ENCODE measurements at places on chromosomes 4 and X.

DNA sequence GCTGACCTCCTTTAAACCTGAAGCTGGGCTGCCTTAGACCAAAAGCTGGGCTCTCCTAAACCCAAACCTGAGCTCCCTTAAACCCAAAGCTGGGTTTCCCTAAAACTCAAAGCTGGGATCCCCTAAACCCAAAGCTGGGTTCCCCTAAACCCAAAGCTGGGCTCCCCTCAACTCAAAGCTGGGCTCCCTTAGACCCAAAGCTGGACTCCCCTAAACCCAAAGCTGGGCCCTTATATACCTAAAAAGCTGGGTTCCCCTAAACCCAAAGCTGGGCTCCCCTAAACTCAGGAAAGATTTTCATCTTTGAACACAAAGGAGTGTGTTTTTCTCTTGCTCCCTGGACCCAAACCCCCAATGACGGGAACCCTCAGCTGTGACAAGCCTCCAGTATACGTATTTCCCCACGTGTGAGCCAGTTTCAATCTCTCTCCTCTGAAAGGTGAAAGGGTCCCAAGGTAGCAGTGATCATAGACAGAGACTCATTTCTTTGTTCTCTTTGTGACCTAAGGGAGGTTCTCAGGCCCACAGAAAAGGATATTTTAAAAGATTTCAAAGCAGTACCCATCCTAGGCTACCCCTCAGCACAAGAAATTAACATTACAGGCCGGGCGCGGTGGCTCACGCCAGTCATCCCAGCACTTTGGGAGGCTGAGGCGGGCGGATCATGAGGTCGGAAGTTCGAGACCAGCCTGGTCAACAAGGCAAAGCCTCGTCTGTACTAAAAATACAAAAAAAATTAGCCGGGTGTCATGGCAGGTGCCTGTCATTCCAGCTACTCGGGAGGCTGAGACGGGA lies 31.3 kb upstream of the ASMTL start:
- DNase-seq = no peak

GRCh38 chr4:48483777-48484493 lies 792 bp downstream of the SLC10A4 start:
- DNase-seq = peak; percentile 6

GRCh38 chr4:83701041-83701440 lies 165.1 kb downstream of the GPAT3 start:
- DNase-seq = no peak

- DNase-seq = no peak
Measured at GRCh38 chrX:53163436-53163835, 61.6 kb downstream of the KDM5C start.

DNA sequence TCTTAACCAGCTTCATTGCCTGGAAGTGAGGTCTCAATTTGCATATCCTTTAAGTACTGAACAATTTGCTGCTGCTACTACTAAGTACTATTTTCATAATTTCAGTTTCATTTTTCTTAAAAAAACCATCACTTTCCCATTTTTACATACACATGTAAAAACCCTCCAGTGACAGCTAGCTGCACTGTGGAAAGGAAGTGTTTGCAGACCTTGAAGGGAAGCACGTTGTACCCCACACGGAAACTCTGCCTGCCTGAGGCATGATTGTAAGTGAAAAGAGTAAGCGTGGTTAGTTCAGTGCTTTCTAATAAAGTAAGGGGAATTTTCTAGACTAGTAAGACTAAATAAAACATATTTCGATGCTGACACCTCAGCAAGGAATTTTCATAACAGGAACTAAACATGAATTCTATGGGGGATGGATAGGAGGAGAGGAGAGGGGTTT lies 103.6 kb downstream of the RAPGEF2 start:
- no peak for DNase-seq

DNA sequence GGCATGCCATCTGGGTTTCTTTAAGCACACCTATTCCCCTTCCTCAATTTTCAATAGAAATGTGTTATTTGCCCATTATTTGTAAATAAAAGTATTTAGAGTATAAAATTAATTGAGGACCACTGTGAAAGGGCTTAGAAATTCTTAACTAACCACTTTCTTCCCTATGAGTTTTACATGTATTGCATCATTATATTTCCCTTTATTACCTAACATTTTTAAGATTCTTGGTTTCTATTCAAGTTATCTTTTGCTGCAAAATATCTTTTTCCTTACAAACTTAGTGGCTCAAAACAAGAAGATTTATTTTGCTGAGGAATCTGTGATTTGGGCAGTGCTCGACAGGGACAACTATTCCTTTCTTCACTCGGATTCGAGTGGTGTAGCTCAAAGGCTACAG lies 40.5 kb downstream of the GRID2 start:
- DNase-seq = no peak

DNA sequence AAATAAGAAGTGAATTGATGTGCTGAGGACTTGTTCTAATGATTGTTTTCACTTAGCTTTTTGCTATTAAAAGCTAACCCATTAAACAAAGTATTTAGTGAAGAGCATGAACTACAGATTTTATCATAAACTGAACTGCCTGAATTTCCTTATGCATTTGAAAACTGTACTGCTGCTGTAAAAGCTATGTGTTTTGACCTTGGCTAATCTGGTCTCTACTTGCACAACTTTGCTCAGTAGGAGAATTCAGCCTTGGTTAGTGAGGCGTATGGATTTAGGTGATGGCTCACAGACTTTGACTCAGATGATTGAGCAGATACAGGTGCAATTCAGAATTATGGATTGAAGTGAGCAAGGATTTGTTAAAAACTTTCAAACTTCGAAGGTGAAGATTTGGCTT lies 38.7 kb upstream of the FAT1 start:
- DNase-seq = no peak

GRCh38 chr4:102008711-102009110 lies 218.2 kb downstream of the BANK1 start:
- DNase-seq = no peak

- no peak for DNase-seq
Measured at GRCh38 chr4:52376132-52376704, 282.9 kb downstream of the USP46 start.

GRCh38 chr4:181581983-181582382 lies 661.2 kb upstream of the TENM3 start:
- no peak for DNase-seq

- DNase-seq = no peak
Measured at GRCh38 chr4:78361621-78362120, 189.9 kb upstream of the ANXA3 start.

DNA sequence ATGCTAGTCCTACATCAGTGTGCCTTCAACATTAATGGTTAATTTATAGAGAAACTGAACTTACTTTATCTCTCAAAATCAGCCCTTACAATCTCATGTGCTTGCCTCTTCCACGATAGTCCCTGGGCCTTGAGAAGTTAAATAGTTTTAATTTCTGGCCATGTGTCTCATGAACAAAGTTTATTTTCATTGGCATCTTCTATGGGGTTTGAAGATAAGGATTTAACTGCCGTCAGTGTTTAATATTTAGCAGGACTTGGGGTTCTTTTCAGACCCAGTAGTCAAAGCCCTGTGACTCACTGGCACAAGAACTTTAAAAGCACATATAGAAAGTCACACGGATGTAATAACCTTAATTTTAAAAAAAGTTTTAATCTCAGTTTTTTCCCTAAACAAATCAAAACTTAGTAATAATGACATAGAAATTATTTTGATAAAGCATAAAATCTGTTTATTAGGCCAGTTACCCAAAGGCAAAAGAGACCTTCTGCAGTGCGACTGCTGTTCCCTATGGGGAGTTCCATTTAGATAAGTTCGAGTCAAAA lies 10.1 kb upstream of the MPP1 start:
- no peak for DNase-seq

DNA sequence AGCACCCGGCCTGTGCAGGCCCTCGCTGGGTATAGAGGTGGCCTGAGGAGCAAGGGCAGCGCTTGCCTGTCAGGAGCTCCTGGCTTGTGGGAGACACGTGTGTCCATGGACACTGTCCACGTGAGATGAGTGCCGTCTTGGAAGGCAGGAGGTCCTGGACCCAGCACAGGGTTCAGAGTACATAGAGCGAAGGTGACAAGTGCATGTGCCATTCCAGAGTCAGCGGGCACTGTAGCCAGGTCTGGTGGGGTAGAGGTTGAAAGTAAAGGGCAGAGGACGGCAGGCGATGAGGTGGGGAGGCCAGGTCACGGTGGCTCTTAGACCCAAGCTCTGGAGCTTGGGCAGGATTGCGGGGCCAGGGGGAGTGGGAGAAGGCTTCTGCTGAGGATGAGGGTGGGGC lies 28.4 kb upstream of the TADA2B start:
- DNase-seq = no peak

DNA sequence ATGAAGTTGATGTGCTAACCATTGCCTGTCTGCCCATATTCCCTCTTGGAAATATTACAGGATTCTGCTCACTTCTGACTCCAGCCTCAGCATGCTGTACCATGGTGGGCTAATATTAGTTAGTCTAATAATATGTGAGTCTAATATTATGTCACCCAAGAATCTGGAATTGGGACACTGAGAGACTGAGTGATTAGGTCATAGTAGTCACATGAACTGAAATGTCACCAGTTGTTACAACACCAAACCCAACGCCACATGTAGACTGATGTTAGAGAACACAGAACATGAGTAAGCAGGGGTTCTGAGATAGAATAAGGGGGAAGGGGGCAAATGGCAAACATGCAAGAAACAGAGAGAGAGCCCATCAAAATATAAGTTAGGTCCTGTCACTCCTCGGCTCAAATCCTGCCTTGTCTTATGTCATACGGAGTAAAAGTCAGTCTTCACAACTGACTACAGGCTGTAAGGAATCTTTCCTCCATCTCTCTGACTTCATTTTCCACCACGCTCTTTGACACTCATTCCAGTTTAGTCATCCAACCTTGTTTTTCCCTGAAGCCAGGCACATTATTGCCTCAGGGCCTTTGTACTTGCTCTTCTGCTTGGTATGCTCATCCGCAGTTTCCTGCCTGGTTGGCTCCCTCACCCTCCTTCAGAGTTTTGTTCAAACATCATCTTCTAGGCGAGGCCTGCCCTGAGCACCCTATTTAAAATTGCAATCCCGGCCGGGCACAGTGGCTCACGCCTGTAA lies 9.6 kb upstream of the SLAIN2 start:
- DNase-seq = no peak

GRCh38 chrX:103446665-103447302 lies 70.4 kb downstream of the BEX3 start:
- DNase-seq = no peak

- DNase-seq = no peak
Measured at GRCh38 chr4:186691396-186691795, 32.3 kb downstream of the FAT1 start.

DNA sequence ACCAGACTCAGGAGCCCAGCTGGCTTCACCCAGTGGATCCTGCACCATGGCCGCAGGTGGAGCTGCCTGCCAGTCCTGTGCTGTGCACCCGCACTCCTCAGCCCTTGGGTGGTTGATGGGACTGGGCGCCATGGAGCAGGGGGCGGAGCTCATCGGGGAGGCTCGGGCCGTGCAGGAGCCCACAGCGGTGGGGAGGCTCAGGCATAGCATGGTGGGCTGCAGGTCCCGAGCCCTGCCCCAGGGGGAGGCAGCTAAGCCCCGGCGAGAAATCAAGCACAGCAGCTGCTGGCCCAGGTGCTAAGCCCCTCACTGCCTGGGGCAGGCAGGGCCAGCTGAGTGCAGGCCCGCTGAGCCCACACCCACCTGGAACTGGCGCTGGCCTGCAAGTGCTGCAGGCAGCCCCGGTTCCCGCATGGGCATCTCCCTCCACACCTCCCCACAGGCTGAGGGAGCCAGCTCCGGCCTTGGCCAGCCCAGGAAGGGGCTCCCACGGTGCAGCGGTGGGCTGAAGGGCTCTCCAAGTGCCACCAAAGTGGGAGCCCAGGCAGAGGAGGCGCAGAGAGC lies 464.1 kb upstream of the DIPK2B start:
- DNase-seq = no peak

- DNase-seq = no peak
Measured at GRCh38 chrX:108359806-108360602, 78.2 kb downstream of the COL4A6 start.

GRCh38 chr4:156659570-156659969 lies 312.0 kb downstream of the PDGFC start:
- no peak for DNase-seq

DNA sequence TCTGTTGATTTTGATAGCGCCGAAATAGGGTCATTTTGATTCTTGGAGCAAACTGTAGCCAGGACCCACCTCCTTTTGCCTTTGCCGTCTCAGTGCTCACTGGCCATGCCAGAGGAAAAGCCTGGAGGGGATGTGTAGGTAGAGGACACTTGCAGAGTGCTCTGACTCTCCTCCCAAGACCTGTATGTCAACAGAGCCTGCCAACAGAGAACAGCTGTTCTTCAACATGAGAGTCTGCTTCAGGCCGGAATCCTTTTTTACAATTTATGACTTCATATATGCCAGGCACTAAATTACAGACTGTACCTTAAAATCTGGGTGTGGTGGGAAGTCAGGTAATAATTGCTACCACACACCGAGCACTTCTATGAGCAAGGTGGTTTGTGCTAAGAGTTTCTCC lies 94.2 kb downstream of the KDR start:
- no peak for DNase-seq

- no peak for DNase-seq
Measured at GRCh38 chr4:19780871-19781270, 470.8 kb upstream of the SLIT2 start.

DNA sequence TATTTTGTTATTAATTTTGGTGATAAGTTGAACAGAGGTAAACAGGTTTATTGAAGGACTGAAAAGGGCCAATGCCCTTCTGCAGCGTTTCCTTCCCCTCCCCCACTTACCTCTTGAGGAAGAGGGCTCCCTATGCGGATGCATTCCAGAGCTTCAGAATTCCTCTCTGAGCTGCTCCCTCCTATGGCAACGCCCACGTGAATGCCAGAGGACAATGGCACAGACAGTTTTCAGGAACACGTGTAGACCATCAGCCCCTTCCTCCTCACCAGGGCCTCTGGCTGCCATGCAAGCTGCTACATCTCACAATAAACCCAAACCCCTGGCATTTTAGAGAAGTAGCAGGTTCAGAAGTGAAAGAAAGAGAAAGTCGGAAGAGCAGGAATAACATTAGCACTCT lies 127.9 kb downstream of the CHRDL1 start:
- no peak for DNase-seq

- no peak for DNase-seq
Measured at GRCh38 chr4:12507868-12508481, 976.2 kb downstream of the RAB28 start.

GRCh38 chrX:9392445-9392844 lies 72.4 kb upstream of the TBL1X start:
- no peak for DNase-seq

DNA sequence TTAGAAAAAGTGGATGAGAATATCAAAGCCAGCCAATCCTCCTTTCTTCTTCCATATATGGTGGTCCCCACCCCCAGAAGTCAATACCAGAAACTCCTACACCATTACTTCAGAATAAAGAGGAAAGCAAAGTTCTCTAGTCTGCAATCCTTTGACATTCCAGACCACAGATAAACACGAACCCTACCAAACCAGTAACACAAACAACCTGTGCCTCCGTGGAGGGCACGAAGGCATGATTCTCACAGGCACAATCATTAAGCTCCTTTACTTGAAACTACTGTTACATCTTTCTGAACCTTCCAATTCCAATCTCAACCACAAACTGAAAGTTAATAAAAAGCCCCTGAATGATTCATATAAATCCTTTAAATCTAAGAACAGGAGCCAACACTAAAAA lies 16.3 kb downstream of the MAML3 start:
- DNase-seq = no peak

GRCh38 chrX:4435905-4436304 lies 722.5 kb upstream of the PRKX start:
- no peak for DNase-seq
